ENCODE measurements at places on chromosomes 3 and 15. TPM values are rescaled to one million over a fixed set of nuclear protein-coding genes. Genes with fewer than 3 reads are reported as not detected.
A peak's percentile ranks its signal among the peaks of the same experiment; 100 is the strongest.

Gene IQGAP1
- total RNA-seq = 214 TPM

Gene CMC1
- total RNA-seq = 3.9 TPM

Gene SLC12A1
- total RNA-seq = not detected

Gene AHSG
- total RNA-seq = not detected

Gene LRTM1
- not detected for total RNA-seq

Gene EPHB1
- 0.78 TPM for total RNA-seq

Gene CHRM5
- total RNA-seq = not detected

Gene ZNF385D
- 0.79 TPM for total RNA-seq

Gene FBXO40
- total RNA-seq = under 0.01 TPM

Gene SLC2A2
- total RNA-seq = not detected

Gene FBXL2
- 15.2 TPM for total RNA-seq

Gene GLDN
- not detected for total RNA-seq

- no peak for DNase-seq
These were observed 314.8 kb downstream of the BCHE start for GRCh38 chr3:165522386-165522785.

DNA sequence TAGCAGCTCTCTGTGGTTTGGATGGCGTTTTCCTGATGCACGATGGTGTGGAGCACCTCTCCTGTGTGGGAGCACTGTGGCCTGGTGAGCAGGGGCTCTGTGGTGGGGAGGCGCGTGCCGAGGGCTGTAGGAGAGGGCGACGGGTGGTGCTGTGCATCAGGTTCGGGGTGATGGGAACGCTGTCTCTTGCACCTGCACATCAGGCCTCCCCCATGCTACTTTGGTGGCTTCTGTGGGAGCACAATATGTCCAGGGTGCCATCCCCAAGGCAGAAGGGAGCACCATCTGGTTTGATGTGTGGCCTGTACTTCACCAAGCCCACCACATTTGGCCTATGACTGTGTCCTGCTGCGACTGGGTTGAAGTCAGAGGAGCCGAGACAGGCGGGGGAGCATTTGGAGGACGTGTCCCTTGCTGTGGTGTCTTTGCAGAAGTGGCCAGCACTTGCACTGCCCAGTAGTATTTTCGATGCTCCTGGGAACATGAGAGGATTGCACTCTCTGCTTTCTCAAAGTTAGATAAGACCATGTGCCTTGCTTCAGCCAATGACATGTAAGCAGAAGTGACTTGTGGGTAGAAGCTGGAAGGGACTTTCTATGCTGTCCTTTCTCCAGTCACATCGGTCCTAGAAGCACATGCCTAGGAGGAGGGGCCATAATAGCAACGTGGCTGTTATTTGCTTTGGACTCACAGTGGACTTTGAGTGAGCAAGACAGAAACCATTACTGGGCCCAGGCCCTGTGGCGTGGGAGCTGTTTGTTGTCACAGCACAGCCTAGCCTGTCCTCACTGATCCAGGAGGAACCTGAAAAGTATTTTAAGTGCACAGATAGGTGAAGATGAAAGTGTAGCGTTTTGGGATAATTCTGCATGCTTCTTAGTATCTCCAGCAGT, 72.1 kb downstream of the APBA2 start:
- DNase-seq = no peak

DNA sequence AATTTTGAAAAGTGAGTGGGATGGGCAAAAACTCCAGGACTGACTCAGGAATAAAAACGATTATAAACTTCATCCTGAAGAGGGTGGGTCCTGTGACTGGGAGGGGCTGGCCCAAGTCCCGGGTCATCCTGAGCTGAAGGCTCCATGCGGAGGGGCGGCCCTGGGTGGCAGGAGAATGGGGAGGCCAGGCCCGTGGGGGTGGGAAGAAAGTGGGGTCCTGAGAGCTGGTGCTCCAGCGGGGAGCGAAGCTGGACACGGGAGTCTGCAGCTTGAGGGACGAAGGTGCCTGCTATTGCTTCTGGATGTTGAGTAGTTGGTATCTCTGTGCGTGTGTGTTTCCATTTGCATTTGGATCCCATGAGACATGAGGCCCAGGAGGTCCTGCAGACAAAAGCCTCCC, 4.7 kb upstream of the OCA2 start:
- no peak for DNase-seq

- no peak for DNase-seq
These were observed 481.1 kb downstream of the ZNF385D start for GRCh38 chr3:21269882-21270281.

DNA sequence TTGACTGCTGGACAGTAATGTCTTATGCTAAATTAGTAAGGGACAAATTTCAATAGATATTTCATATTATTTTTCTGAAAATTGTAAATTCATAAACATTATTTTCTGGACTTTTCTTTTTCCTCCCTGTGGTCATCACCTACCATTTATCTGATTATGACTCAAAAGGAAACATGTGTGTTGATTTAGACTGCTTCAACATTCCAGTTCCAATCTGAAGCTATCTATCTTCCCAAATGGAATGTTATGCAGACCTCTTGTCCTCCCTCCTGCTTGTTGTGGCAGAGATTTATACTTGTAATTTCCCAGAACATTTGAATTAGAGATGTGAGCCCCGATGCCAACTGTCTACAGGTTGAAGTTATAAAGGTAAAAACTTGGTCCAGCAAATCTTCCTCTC, 803.4 kb downstream of the TUSC7 start:
- DNase-seq = peak; percentile 2

- no peak for DNase-seq
These were observed 151.0 kb upstream of the MLF1 start for GRCh38 chr3:158419820-158420653.

GRCh38 chr3:46936733-46937250, 39.8 kb downstream of the CCDC12 start:
- DNase-seq = no peak

- no peak for DNase-seq
These were observed 92.4 kb upstream of the LRRFIP2 start for GRCh38 chr3:37266809-37267208.

DNA sequence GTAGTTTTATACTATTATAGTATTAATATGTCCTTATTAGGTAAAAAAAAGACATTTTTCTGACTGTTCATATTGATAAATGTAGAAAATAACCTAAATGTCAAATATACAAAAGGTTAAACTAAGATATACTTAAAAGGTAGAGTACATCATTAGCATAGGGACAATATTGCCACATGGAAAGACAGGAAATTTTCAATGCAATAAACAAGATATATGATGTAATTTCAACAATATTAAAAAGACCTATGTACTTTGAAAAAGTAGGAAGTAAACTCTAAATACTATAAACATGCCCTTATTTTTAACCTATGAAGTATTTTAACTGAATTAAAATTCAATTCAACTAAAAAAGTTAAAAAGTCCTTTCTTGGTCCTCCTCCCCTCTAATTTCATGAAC, 1.9 kb downstream of the SPG11 start:
- no peak for DNase-seq

DNA sequence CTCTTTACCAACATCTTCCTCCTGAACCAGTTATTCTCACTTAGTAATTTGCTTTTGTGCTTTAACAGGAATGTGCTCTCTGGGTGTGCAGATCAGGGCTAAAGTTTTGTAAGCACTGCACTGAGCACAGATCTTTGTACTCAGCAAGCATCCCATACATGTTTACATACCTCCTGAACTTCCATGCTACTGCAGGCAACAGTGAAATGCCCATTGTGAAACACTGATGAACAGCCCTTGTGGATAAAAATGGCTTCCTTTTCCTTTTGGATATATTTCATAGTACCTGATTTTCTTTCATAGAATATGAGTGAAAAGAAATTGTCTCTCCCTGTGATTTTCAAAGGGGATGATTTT, 855.9 kb downstream of the MCTP2 start:
- DNase-seq = no peak

GRCh38 chr3:149382101-149382467, 4.6 kb upstream of the TM4SF1 start:
- no peak for DNase-seq

DNA sequence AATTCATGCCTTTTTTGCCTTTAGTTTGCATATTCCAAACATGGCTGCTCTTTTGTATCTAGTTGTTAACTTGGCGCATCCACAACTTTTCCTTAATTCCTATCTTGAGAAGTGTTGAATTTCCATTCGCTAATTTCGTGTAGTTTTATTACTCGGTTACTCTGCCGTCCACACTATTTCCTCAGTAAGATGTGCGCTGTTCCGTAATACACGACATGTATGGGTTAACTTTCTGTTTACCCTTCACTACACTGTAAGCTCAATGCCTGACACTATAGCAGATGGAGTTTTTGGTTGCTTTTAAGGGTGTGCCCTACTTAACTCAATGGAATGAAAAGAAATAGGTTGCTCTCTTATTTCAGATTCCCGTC, 724 bp downstream of the RPSA start:
- DNase-seq = no peak

DNA sequence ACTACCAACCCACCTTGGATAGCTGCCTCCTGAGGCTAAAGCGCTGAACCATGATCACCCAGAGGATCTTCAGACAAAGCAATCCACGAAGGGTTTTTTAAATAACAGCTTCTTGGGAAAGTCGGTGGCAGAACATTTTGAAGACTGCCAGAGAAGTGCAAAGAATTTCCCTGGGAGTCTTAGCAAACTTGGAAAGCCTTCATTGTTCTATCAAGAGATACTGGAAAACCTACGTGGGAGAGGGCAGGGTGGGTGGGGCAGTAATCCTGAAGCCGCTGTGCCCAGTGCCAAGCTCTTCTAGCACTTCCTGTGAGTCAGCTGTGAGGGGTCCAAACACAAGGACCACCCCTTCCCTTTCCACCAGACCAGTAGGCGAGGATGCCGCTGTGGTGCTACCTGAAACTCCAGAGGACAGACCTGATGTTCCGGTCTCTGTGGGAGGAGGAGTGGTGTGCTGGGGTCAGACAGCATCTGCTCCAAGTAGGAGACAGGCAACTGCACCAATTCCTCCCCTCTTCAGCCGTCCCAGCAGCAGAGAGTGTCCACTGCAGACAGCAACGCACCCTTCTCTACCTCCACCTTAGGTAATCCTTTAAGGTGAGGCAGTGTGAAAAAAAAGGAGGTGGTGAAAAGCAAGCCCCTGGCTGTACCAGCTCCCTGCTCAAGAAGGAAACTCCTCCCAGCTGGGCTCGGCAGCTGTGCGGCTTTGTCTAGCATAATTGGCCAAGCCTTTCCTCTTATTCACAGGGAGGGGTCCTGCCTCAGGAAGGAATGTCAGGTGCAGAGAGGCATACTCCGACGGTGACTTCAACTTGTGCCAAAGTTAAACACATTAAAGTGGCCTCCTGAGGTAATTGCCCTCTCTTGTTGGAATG, 99.0 kb downstream of the TMCC1 start:
- DNase-seq = no peak

GRCh38 chr3:114899186-114899931, 247.7 kb downstream of the ZBTB20 start:
- DNase-seq = no peak

DNA sequence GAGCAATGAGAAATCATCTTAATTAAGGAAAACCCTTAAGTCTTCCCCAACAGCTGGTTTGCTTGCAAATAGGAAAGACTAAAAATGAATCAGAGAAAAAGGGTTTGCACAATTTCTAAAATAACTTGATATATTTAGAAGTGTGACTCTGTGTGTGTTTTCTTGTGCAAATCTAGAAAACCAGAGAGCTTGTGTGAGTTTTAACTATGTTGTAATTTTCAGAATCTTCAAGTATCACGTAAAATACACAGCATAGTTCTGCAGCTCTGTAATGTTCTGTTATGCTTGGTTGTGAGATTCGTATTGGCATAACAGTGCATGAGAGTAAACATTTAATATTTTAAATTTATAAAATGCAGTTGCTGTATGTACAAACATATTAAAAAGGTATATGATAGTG, 74.7 kb upstream of the GAP43 start:
- DNase-seq = no peak

DNA sequence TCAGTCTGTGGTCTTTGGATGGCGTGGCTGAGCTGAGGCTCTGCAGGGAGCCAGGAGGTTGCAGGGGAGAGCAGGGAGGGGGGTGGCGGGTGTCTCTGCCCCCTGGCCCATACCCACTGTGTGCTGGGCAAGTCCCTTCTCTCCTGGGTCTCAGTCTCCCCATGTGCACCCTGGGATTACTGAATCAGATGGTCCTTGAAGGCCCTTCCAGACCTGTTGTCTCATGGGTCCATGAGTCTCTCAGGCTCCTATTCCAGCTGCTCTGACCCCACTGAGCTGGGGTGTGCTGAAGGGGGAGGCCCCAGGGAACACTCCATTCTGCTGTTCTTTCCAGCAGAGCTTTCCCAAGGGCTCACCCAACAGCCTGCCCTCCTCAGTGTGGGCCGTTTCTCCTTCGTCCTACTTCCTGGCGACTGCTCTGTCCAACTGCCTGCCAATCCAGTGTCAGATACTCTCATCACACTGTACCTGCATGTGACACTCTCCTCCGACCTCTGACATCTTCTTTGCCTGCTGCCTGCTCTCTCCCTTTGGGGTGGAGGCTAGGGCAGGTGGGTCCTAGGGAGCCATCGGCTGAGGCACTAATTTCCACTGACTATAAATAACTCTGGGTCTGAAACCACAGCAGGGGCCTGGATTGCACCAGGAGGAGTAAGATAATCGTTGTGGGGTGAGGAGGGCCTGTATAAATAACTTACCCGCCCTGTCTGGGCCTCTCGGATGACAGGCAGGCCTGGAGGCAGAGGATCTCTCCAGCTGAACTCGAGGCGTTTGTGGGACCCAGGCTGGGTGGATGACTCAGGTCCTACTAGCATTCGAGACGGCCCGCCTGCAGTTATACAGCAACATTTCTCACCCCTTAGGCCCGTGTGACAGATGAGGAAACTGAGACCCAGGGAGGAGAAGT, 67.1 kb downstream of the ATP2B2 start:
- DNase-seq = no peak

GRCh38 chr3:133995264-133995663, 34.5 kb downstream of the SLCO2A1 start:
- no peak for DNase-seq

DNA sequence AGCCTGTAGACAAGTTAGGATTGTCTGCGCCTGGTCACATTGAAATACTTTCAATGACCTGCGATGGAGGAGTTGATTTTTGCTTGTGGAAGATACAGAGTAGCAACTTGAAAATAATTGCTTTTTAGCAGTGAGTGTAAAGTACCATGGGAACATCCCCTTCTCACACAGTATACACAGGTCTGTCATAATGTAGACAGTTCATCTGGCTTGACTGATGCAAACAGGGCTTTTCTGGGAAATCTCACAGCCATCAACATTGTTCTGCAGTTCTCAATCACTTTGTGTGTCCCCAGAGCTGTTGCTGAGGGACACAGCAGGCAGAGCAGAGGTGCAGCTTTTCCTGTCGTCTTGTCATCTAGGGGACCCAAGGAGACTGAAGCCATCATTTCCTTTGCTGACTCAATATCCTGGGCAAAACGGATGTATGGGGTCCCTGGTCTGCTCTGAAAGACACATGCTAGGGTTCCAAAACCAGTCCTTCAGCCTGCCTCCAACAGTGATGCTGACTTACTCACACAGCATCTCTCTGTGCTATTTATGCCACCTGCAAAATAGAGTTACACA, 5.3 kb upstream of the REC114 start:
- no peak for DNase-seq

GRCh38 chr15:70781236-70781635, 17.9 kb upstream of the UACA start:
- no peak for DNase-seq

All from pulmonary artery endothelial cell (primary cell).